ENCODE measurements at places on chromosomes 16 and 17.
A peak's percentile ranks its signal among the peaks of the same experiment; 100 is the strongest.

- no peak for DNase-seq
- H3K4me1 ChIP-seq = no peaks in the 10 kb centered on the region
- no peaks in the 10 kb centered on the region for H3K36me3 ChIP-seq
- H3K27ac ChIP-seq = no peak overlapping the region
Measured at GRCh38 chr16:5633845-5634440, 536.3 kb upstream of the EEF2KMT start.

GRCh38 chr17:78107976-78108725 lies 20.4 kb downstream of the TMC6 start:
- no peak for DNase-seq
- H3K4me1 ChIP-seq = peaks cover 6% of the 10 kb centered on the region
- H3K27ac ChIP-seq = no peak overlapping the region
- H3K36me3 ChIP-seq = peaks cover 69% of the 10 kb centered on the region

DNA sequence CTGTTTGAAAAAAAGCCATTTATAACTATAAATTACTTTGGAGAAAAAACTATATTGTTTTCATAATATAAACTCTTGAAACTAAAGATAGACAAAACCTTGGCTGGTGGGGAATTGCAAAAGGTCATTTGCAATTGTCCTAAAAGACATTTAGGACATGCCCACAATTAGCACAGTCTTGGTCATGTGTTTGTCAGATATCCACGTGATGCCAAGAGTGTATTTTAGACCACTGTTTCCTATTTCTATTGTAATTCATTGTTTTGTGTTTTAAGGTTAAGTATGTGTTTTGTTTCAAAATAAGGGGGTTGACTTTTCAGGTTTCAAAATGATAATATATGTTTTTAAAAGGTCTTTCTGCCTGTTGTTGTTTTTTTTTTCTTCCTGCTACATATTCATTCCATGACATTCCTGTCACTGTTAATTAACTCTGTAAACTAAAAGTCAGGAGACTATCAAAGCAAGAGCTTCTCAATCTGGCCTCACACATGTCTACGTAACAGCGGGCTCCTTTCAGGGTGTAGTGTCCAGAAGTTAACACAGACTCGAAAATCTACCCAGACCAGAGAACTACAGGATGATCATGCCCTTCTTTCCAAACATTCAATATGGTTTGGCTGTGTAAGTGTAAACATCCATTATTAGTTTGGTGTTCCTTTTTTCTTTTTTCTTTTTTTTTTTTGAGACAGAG lies 58.7 kb downstream of the COG7 start:
- H3K27me3 ChIP-seq = no peaks in the 10 kb centered on the region
- DNase-seq = no peak
- H3K27ac ChIP-seq = peak overlapping the region; percentile 67

DNA sequence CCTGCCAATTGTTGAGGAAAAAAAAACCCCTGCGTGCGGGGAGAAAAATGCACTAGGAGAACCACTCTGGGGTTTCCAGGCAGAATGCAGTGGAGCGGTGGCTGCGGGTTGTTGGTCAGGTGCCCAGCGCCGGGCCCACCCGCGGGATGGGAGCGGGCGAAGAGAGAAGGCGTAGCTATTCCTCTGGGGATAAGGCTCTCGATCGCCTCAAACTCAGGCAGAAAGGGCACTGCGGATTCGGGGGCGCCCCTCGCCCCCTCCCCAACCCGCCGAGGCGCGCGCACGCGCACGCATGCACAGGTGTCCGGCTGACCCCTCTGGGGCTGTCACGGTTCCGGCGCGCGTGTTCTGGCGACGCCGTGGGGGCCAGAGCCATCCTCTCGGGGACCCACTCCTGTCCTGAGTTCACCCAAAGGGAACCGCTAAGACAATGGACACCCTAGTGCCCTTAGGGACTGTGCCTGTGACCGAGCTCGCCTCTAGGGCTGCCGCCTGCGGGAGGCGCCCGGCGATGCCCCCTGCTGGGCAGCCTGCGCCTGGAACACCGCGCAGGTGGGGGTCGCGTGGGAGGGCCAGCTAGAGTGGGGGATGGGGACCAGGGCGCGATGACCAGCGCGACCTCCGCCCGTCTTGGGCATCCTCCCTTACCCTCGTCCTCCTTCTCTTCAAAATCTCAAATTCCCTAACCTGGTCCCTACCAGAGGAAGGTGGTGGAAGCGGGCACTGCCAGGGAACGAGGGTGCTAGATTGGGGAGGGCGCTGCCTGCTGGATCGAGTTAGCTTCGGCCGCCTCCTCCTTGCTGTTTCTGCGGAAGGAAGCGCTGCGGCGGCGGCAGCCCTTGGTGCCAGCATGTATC lies 14.4 kb upstream of the CBX8 start:
- H3K27me3 ChIP-seq = peaks cover 86% of the 10 kb centered on the region
- no peak for DNase-seq
- H3K4me3 ChIP-seq = no peak overlapping the region
- no peaks in the 10 kb centered on the region for H3K36me3 ChIP-seq
- H3K4me1 ChIP-seq = peaks cover 40% of the 10 kb centered on the region

- H3K4me1 ChIP-seq = peaks cover 20% of the 10 kb centered on the region
- peaks cover 14% of the 10 kb centered on the region for H3K36me3 ChIP-seq
- peak overlapping the region; percentile 97 for H3K4me3 ChIP-seq
- peak overlapping the region; percentile 90 for H3K27ac ChIP-seq
- no peaks in the 10 kb centered on the region for H3K27me3 ChIP-seq
- no peak for DNase-seq
Measured at GRCh38 chr16:29926711-29927052, 656 bp upstream of the KCTD13 start.

Data from upper lobe of right lung (tissue), 1 donor.